Stimulated activated CD4-positive, alpha-beta T cell treated with anti-CD3 and anti-CD28 coated beads, Interleukin-15, amount 100 ng/mL, for 24 hours (primary cell): ENCODE measurements at places on chromosomes 4 and X.

GRCh38 chr4:111040904-111041303, 418.0 kb upstream of the PITX2 start:
- DNase-seq: no peak

GRCh38 chr4:127782025-127782274, 172 bp upstream of the HSPA4L start:
- DNase-seq: peak; percentile 81

DNA sequence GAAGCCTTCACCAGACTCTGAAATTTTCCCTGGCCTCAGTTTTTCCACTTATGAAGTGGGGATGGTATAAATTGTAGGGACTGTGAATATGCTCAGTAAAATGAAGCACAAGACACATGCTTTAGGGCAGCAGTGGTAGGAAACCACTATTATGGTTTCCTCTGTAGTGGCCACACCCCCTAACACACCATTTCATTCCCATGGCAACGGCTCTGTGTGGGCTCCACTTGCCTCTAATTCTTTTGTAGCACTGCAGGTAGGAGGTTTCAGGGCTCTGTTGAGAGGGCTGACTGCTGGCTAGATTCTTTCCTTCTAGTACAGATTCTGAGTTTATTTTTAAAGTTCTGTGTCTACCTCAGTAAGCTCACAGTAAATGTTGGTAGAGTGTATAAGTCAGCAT, 3.5 kb upstream of the VMA21 start:
- peak; percentile 41 for DNase-seq

DNA sequence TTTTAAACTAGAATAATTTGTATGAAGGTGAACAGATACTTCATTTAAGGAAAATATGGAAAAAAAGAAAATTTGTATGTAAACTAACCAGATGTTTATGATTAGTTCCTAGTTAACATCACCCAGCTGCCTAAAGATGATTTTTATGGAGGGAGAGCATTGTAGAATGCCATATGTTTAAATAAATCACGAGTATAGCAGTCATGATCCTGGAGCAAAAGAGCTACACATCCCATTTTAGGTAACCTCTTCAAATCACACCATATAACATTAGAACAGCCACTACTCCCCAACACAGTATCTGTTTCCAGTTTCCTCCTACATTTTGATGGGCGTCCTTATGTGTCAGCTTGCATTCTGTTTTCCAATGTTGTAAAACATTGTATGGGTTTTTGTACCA, 571.9 kb upstream of the FAM241A start:
- no peak for DNase-seq

DNA sequence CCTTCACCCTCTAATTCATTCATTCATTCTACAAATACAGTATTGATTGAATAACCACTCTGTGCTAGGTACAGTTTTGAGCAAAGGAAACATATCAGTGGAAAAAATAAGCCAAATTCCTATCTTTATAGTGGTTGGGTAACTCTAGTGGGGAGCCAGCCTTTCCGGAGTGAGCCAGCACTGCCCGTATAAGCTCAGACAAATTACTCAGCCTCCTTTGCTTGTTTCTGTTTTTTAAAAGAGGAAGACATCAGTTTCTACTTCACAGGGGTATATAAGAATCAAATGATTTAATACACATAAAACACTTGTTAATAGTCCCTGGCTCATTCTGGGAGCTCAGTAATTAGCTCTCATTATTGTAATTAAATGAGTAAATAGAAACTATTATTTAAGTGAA, 238.2 kb upstream of the MAD2L1 start:
- no peak for DNase-seq
